Transverse colon (tissue), 4 donors: ENCODE measurements at places on chromosomes 16 and 17. TPM values are rescaled to one million over a fixed set of nuclear protein-coding genes. Genes with fewer than 3 reads are reported as not detected.

DNA sequence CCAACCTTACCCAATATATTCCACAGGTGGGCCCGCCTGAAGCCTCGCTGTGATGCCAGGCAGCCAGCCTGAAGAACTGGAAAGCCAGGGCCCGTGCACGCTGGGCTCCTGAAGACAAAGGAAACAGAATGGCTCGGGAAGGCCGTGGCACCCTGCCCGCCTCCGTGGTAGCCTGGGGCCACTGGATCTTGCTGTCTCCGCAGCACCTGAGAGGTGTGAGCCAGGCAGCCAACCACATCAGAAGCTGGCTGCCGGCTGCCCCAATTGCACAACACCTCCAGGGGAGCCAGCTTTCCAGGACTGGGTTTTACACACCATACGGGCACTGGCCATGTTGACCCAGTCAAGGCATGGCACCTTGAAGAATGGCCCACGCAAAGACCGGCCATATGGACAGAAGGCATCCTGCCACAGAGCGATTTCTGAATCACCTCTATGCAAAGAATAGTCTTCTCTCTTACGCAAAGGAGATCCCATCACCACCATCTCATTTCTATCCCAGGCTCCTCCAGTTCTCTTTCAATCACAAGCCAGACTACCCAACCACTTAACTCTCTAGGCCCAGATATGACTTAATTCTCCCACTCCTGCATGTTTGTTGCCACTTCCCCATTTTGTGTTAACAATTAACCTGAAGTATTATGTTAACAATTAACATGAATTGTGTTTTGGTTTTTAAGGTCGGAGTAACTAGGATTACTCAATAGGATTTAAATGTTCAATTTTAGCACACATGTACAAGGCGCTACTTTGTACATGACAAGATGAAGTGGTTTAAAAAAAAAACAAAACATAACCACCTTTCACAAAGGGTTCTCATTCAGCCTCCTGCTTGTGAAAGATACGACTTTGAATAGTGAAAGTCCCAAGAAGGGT, 32.1 kb downstream of the ZFHX3 start:
- DNase-seq, result peak; percentile 14

ALDH3A2 gene
- total RNA-seq, result 199 TPM

MYH2 gene
- total RNA-seq, result not detected

MYOCD gene
- 20.1 TPM for total RNA-seq

DPEP3 gene
- not detected for total RNA-seq

DNA sequence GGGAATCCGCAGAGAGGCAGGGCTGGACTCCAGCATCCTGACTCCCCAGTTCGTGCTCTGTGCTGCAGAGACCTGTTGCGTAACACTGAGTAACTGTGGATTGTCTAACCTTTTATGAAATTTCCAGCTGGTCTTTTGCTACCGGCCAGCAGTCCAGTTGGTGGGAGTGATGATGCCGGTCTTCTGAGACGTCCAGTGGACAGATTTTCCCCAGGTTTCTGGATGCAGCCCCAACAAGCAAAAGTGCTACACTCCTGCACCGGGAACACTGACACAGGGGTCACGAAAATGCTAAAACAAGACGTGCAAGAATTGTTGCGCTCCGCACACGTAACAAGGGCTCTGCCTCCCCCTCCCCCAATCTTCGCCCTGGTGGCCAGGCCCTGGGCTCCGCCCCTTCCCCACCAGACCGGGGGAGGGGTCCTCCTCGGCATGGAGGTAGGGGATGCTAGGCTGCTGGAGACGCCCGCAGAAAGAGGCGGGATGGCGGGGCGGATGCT, 701 bp upstream of the MRC2 start:
- no peak for DNase-seq

CA7 gene
- total RNA-seq, result 107 TPM

CMTM2 gene
- not detected for total RNA-seq

DNA sequence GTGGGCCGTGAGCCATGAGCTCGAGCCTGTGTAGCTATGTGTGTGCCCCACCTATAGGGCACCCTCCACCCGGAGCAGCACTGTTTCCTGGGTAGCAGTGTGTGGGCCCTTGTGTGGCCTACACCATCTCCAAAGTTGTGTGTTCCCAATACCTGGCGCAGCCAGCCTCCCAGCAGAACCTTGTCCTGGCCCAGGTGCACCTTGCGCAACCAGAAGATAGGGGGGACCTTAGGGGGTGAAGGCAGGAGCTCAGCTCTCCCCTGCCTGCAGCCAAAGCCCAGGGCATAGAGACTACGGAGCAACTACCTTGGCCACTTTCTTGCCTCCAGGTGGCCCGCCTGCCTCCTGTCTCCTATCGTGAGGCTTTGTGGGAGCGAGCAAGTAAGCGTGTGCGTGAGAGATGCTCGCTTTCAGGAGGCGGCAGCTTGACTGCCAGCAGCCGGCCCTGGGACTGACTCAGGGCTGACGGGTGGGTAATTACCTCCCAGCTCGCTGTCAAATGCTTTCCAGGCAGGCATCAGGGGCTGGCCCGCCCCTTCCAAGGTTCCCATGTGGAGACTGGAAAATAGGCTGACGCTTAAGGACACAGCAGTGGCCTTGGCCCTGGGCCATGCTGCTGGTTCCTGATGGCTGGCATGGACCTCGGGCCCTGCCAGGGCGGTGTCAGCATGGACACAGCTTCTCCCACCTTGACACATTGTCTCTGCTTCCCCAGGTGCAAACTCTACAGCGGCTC, 19.0 kb downstream of the TRAF7 start:
- DNase-seq, result no peak

DNA sequence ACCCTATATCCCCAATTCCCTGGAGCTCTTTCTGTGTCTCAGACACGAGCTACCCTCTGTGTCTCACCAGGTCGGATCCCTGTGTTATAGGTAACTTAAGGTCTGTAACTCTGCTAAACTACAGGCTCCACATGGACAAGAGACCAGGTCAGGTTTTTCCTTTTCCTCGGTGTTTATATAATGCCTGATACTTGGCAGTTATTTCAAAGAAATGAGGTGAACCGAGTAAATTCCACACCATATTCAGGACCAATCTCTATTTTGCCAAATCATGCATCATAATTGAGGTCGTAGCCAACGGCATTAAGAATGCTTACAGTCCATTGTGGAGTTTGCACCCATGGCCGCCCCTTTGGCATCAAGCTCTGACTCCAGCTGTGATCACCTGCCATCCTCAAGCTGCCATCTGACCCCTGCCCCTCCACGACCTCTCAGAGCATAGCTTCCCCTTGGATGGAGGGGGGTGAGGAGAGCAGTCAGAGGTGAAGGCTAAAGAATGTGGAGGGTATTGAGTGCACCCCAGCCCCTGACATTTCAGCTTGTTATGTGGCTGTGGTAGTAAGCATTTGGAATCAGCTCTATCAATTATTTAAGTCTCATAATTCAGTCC, 434.7 kb upstream of the RBFOX1 start:
- no peak for DNase-seq

GRCh38 chr16:5561800-5562199, 464.2 kb upstream of the EEF2KMT start:
- DNase-seq, result no peak

- no peak for DNase-seq
Measured at GRCh38 chr17:57356153-57356718, 99.9 kb downstream of the MSI2 start.

ALOX12 gene
- total RNA-seq, result not detected

- no peak for DNase-seq
Measured at GRCh38 chr16:56861092-56861610, 3.9 kb upstream of the SLC12A3 start.

DNA sequence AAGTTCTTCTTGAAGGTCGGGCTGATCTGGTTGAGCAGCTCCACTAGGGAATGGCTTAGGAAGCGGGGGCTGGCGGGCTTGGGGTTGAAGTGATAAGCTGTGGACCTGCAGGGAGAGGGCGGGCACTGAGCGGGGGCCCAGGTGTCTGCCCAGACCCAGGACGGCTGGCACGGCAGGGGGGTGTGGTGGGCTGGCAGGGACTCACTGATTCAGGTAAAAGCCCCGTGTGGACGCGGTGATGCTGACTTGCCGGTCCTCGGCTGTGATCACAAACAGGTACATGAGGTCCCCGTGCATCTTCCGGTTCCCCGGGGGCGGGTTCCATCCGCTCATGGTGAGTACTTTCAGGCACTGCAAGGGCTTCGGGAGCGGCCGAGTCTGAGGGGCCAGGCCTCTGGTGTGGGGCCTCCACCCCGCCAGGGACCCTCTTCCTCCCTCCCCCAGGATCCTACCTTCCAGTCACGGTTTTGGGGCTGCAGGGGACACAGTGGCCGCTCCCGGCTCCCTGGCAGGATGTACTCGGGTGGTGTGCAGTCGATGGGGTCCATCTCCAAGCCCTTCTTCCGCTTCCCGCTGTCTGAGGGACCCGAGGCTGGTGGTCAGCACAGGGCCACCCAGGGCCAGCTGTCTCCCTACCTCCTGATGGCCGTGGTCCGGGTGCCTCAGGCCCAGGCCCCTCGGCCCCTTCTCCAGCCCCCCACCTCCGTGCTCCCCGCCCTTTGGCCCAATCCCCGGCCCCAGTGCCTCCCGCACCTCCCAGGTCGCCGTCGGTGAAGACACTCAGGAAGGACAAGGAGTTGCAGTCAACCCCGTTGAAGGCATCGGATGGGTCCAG, 10.2 kb downstream of the CLUH start:
- no peak for DNase-seq

USP43 gene
- 24.1 TPM for total RNA-seq

CDH13 gene
- 5.0 TPM for total RNA-seq

GRCh38 chr17:44636562-44636961, 19.7 kb upstream of the MEIOC start:
- DNase-seq, result no peak

PLLP gene
- total RNA-seq, result 7.6 TPM

SMARCD2 gene
- 110 TPM for total RNA-seq

TP53TG3B gene
- not detected for total RNA-seq

DNA sequence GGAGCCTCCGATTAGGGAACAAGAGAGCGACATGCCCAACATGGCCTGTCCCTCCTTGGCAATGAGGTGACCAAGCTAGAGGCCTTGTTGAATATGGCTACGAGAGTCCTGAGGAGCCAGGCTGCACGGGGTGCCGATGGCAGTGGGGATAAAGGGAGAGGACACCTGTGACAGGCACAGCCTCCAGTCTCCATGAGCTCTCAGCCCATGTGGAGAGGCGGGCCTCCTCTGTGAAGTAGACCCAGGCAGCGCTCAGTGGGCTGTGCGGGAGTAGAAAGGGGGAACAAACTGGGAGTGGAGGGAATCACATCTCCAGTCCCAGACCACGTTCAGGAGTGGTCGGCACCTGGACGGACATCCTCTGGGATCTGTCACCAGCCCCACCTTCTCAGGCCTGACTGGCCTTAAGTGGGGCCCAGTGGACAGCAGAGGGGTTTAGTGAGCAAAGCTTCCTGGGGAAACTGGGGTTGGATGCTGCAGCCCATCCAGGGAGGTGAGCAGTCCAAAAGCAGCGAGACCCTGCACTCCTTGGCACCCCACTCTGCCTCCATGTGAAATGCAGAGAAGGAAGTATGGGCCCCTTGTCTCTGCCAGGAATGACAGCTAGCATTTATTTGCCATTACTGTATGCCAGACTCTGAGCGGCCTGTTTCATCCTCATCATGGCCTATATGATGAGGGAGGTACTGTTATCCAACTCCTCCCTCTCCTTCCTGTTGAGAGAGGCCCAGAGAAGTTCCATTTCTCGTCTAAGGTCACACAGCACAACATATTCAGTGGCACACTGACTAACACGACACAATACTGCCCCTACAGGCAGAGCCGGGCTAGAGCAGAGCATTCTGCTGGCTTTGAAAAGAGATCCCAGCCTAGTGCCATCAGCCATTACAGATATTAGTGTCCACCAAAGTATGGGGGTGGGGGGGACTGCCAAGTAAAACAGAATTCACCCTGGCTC, 4.5 kb upstream of the TMEM92 start:
- DNase-seq, result peak; percentile 73

SCPEP1 gene
- total RNA-seq, result 13.1 TPM

DNA sequence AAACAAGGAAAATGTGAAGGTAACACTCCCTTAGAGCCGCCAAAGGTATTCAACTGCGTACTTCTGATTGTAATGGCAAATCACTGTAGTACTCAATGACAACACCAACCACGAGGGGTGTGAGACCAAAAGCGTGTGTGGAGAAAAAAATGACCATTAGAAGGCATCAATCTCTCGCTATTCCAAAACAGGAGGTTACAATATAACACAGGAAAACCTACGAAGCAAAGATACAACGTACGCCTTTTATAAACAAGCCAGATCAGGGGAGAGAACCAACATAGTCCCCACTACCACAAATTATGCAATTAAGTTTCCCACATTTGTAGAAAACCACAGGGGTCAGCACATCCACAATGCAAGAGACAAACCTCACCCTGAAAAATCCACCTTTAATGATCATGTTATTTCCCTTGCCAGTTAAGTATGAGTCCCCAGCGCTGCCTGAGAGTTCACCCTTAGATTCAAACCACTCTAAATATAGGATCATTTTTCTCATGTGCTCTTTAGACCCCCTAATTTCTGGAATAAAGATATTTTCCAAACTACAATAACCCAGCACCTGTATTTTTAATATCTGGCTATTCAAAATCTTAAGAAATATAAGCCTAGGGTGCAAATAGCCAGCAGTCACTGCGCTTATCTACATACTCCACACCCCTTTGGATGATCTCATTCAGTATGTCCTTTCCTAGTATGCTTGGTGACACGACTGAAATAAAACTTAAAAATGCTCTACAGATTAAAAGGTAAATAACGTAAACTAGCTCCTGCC, 12.4 kb downstream of the TEX14 start:
- no peak for DNase-seq

PDXDC1 gene
- total RNA-seq, result 131 TPM

GRCh38 chr16:77211880-77212740, 12.9 kb downstream of the SYCE1L start:
- peak; percentile 73 for DNase-seq

DNA sequence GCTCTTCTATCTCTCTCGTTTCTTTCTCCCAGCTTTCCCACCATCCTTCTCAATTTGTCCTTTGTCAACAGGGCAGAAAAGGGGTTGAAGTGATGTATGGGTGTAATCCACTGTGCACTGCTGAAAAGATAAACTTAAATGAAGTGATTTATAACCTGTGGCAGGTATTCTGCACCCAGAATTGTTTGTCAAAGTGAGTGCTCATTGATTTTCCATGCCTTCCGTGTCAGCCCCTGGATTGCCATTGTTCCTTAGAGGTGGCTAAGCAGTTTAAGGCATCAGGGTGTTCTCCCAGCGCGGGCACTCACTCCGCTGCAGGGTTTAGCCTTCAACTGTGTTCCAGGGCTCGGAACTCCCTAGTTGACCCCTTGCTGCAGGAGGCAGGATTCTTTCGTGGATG, 82.9 kb downstream of the PITPNC1 start:
- DNase-seq, result no peak

DNA sequence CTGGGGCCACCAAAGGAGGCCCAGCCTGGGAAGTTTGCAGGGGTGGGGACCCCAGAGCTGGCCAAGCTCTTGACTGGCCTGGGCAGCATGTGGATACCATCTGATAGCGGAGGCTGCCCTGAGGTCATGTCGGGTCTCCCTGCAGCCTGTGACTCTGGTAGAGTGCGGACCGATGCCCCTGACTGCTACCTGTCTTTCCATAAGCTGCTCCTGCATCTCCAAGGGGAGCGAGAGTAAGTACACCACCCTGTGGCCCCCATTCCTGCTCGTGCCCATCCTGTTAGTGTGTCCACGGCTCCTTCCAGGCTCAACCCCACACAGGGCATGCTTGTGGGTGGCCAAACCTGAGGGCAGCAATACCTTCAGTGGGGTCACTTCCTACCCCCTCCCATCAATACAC, 8.0 kb downstream of the CETP start:
- no peak for DNase-seq

- DNase-seq, result no peak
Measured at GRCh38 chr16:1707193-1707790, 1.3 kb downstream of the MAPK8IP3 start.

- no peak for DNase-seq
Measured at GRCh38 chr16:69542974-69543373, 22.8 kb upstream of the NFAT5 start.
